ENCODE measurements at places on chromosomes 7 and 10.

- no peak for DNase-seq
These were observed 156.9 kb upstream of the PCBD1 start for GRCh38 chr10:71045204-71045809.

GRCh38 chr10:86486856-86487255 lies 34.7 kb downstream of the WAPL start:
- DNase-seq = no peak

DNA sequence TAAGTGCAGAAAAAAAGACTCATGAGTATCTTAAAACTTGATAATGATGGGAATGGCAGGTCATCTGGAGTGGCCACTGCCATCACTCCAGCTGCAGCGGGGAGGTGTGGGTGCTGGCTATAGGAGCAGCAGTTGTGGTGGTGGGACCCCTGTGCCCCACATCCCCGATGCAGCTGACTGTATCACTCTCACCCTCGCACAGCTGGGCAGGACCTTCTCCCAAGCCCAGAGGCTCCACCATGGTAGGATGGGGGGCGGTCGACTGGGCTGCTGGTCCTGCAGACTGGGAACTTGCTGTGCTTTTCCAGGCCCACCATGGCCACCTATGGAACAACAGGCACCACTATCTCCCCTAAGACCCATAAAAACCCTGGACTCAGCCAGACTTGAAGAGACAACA lies 844.4 kb downstream of the SORCS1 start:
- DNase-seq = no peak

DNA sequence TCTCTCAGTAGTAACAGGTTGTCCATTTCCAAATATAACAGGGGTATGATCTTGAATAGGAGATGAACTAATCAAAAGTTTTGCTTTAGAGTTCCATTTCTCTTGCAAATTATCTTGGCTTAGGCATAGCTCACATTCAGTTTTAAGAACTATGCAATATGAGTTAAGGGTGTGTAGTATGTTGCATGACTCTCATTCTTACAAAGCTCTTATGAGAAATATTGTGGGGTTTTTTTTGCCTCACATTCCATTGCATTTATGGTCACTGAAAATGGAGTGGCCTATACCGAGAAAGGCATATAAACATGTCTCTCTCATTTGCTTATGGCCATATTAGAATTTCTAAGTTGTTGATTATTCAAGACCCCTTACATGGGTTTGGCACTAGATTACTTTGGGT lies 48.5 kb upstream of the LAMB1 start:
- no peak for DNase-seq

Measured in stimulated activated CD8-positive, alpha-beta memory T cell treated with anti-CD3 and anti-CD28 coated beads, Interleukin-4, amount 100 ng/mL, for 4 hours (primary cell).